ENCODE measurements at places on chromosomes 1 and 21.

DNA sequence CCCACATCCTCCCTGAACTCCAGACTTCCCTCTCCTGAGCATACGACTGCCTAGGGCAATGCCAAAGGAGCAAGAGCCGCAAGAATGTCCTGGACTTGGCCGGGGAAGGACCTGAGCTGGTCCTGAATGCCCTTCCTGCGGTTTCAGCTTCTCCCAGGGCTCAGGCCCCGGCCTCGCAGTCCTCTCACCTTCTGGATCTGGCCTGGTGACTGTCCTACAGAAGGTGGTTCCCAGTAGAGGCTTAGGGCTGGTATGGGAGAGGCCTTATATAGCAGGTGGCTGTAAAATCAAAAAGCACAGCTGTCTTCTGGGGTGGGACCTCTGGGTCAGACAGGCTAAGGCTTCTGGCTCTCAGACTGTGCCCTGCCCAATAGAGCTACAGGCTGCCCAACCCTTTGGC, at the start of gene LYPD8:
Gene LYPD8, minus strand, starts transcription at position 243 of the 400 bp plus-strand sequence. CDS start 4,678 bp downstream, outside the sequence.
- peaks cover 6% of the 10 kb centered on the region for H3K27me3 ChIP-seq
- H3K4me1 ChIP-seq, result peaks cover 13% of the 10 kb centered on the region
- H3K4me3 ChIP-seq, result no peak within 1 kb of the TSS
- DNase-seq, result no peak
- H3K36me3 ChIP-seq, result peaks cover 2% of the 10 kb centered on the region
- H3K27ac ChIP-seq, result no peak within 1 kb of the TSS

GRCh38 chr1:179119513-179119912, 37.6 kb downstream of the TOR3A start:
- H3K36me3 ChIP-seq, result no peaks in the 10 kb centered on the region
- H3K4me1 ChIP-seq, result no peaks in the 10 kb centered on the region
- H3K27ac ChIP-seq, result no peak overlapping the region
- no peaks in the 10 kb centered on the region for H3K27me3 ChIP-seq
- DNase-seq, result no peak

DNA sequence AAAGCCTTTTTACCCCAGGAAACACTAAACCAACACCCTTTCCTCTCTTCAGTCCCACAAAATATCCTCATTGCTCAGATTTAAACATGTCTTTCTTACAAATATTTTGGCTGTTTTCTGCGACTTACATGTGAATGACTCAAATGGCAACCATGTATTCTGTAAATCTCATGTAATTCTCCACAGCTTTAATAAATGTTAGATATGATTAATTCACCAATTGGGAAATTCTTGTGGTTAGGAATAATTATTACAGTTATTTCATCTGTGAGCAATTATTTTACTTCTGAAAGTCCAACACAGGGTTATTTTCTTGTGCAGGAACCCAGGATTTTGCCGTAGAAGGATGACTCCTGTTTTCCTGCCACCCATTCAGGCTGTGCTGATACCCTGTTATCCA, 431.5 kb downstream of the LMO4 start:
- DNase-seq, result no peak
- H3K36me3 ChIP-seq, result no peaks in the 10 kb centered on the region
- peaks cover 10% of the 10 kb centered on the region for H3K4me1 ChIP-seq
- H3K27ac ChIP-seq, result no peak overlapping the region

GRCh38 chr1:11502516-11502915, 23.6 kb downstream of the DISP3 start:
- H3K27ac ChIP-seq, result no peak overlapping the region
- H3K4me3 ChIP-seq, result no peak overlapping the region
- DNase-seq, result no peak
- peaks cover 18% of the 10 kb centered on the region for H3K36me3 ChIP-seq

DNA sequence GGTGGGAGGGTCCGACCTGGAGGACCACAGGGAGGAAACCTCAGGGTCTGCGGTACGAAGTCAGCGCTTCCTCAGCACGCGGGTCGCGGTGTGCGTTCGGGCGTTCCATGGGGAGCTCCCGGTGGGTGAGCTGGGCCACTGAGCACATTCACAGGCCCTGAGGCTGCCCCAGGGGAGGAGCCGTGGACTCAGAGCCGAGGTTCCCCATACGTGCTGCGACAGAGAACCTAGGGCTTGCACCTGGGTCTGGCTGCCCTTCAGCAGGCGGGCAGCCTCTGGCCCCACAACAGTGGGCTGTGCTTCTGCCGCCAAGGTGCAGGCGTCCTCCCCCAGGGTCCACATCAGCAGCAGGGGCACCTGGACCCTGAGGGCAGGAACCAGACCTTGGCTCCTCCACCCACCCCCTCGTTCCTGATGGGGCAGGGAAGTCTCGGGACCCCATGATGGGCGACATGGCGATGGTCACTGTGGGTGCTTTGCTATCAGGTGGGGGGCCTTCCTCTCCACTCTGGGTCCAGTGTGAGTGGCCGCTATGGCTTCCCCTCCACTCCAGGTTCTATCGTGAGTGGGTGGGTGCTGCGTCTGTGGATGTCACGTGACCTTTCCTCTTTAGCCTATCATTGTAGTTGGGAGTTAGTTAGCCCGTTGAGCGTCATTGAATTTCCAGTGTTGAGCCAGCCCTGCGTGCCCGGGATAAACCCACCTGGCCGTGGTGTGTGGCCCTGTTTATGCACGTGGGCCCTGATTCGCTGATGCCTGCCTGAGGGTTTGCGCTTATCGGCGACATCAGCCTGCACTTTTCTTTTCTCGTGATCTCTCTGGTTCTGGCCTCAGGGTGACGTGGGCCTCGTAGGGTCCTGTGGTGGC, 27.9 kb downstream of the FTCD start:
- no peaks in the 10 kb centered on the region for H3K4me1 ChIP-seq
- no peak overlapping the region for H3K27ac ChIP-seq
- no peak for DNase-seq
- H3K27me3 ChIP-seq, result no peaks in the 10 kb centered on the region

DNA sequence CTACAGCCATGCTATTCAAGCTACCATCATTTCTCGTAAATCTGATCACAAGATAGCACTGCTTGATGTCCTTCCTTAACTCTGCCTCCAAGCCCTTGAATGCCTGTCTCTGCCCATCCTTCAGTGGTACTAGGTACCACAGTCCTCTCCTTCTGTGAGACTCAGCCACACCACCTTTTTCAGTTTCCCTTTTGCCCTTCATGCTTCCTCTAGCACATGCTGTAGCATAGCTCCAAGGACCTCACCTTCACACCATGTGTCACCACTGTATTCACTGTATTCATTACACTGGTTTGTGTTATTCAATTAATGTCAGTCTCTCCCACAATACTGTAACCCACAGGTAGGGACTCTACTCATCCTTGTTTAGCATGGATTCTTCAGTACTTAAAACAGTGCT, 8.0 kb upstream of the TP53BP2 start:
- H3K36me3 ChIP-seq, result no peaks in the 10 kb centered on the region
- H3K4me3 ChIP-seq, result no peak overlapping the region
- peaks cover 9% of the 10 kb centered on the region for H3K27me3 ChIP-seq
- H3K27ac ChIP-seq, result no peak overlapping the region
- peaks cover 6% of the 10 kb centered on the region for H3K4me1 ChIP-seq
